Brain (organoid and tissue), 16 donors: ENCODE measurements at places on chromosomes 11 and 22.

- no peak for DNase-seq
Measured at GRCh38 chr11:60835534-60835846, 6.4 kb upstream of the CCDC86 start.

- DNase-seq: peak; percentile 55
Measured at GRCh38 chr11:102279641-102280170, 37.6 kb upstream of the BIRC3 start.

- no peak for DNase-seq
Measured at GRCh38 chr11:38163526-38163925, 1565.5 kb upstream of the RAG2 start.

GRCh38 chr22:34880662-34881061, 185.3 kb upstream of the ISX start:
- DNase-seq: no peak

DNA sequence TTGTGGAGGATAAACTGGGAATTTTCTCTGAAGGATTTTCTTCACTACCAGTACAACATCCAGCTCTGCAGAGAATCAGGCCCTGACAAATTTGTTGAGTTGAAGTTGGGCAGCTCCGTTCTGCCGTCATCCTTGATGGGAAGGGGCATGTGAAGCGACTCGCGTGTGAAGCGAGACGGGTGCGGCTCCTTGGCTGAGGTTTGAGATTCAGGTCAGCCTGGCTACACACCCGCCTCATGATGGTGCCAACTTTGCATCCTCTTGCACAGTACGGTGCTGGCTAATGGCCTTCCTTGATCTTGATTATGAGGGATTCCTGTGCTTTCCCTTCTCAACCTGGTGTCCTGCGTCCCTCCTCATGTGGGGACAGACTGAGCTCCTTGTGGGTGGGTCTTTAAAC, 19.7 kb upstream of the CDC42EP2 start:
- no peak for DNase-seq

DNA sequence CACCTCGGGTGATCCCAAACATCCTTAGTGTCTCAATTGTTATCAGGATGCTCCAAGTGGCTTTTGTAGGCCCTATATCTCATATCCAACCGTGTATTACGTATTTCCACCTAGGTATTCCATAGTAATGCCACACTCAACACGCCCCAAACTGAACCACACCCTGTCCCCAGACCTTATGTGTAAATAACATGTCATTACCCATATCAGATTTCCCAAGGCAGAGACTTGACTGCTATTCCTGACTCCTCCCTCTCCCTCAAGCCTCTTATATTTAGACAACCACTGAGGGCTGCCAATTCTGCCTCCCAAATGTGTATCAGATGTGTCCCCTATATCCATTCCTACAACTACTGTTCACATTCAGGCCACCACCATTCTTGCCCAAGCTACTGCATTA, 132.8 kb upstream of the NCAM1 start:
- DNase-seq: no peak

DNA sequence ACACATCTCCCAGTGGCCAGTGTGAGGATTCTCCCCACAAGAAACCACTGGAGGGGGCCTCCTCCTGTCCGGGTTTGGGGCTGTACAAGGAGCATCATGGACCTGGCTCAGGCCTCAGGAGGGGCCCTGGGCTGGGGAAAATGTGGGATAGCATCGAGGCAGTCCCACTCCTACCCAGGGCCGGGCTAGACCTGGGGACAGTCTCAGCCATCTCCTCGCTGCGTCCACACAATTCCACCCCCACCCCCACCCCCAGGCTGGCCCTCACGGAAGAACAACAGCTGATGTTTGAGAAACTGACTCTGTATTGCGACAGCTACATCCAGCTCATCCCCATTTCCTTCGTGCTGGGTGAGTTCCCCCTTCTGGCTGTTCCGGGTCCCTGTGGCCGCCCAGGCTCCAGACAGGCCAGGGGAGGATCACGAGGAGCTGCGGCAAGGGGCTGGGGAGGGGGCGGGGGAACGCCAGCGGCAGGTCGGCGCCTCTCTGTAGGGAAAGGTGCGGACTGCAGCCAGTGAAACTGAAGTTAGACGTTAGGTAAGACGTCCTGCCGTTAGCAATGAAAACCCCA, 4.8 kb downstream of the BEST1 start:
- DNase-seq: peak; percentile 20

- DNase-seq: no peak
Measured at GRCh38 chr11:74895340-74896116, 53.4 kb downstream of the XRRA1 start.

DNA sequence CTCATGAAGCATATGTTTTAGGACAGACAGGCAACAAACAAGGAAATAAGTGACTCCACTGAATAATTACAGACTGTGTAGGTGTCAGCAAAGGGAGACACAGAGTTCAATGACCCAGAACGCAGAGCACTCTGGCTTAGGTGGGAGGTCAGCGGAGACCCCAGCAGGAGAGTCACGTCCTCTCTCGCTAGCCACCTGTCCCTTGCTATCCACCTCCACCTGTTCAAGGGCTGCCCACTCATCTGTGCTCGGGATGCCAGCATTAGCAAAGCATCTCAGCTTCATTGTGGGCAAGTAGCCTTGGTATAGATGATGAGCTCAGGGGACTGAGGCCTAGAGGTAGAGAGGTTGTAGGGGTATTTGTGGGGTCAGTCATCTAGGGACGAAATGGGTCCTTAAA, 21.8 kb upstream of the ATXN10 start:
- DNase-seq: no peak

- DNase-seq: peak; percentile 40
Measured at GRCh38 chr11:71447791-71448256, 369 bp downstream of the DHCR7 start.

GRCh38 chr11:19689281-19690000, 23.2 kb upstream of the NAV2 start:
- DNase-seq: no peak

DNA sequence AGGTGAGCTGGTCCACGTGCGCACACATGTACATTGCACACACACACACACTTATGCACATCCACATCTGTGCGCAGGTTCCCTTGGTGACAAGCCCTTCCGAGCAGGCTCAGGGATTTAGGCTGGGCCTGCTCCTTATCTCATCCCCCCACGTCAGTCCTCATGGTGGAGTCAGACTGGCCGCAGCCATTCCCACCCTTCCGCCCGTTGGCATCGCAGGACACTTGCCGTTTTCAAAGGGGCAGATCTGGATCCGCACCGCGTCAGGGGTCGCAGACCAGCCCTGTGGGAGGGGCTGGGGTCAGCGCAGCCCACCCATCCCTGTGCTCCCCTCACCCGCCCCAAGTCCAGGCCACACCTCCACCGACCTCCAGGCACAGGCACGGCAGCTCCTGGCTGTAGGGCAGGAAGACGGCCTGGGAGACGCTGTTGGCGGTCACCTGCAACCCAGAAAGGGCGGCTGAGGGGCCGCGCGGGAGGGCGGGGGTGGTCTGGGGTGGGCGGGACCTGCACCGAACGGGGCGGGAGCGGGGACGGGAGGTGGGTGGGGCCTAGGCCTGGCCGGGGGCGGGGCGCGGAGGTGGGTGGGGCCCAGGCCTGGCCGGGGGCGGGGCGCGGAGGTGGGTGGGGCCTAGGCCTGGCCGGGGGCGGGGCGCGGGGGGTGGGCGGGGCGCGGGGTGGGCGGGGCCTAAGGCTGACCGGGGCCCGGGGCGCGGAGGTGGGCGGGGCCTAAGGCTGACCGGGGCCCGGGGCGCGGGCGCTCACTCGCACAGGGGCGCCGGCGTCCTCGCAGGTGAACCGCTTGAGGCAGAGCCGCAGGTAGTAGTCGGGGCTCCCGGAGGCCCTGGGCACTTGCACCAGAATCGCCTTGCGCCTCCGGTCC, 13.3 kb downstream of the IL17REL start:
- no peak for DNase-seq

DNA sequence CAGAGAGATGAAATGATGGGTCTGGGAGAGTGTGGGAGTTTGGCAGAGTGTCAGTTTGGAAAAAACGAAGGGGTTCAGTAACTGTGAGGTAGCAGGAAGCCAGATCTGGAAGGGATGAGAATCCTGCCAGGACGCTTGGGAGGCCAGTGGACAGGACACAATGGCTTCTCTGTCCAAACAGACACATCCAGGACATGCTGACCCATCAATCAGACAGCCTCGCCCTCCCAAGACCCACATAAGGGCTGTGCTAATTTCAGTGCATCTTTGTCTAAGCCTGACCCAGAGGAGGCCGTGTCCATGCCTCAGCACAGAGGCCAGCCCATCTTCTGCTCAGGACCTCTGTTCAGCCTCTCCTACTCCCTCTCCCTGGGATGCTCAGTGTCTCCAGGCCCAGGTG, 576.5 kb upstream of the B3GAT1 start:
- DNase-seq: no peak

- DNase-seq: peak; percentile 63
Measured at GRCh38 chr11:109783014-109783413, 310.2 kb upstream of the ZC3H12C start.

GRCh38 chr22:26887456-26887855, 230.1 kb downstream of the MIAT start:
- DNase-seq: no peak

- no peak for DNase-seq
Measured at GRCh38 chr11:108718466-108718865, 53.6 kb downstream of the DDX10 start.

DNA sequence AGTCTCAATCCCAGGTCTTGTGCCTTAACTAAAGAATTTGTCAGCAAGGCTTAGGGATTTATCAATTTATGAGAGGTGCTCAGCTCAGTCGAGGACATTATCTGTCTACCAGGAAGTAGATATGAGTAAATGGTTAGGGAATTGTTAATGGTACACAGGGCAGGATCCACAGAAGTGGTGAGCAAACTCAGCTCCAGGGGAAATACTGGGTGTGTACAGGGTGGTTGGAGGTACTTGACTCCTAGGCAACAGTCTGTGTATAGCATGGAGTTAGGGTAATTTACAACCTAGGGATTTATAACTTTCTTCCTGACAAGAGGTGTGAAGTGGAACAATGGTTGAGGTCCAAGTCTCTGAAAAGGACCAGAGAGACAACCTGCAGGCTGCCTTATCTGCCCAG, 123.4 kb upstream of the OR9Q1 start:
- DNase-seq: no peak

DNA sequence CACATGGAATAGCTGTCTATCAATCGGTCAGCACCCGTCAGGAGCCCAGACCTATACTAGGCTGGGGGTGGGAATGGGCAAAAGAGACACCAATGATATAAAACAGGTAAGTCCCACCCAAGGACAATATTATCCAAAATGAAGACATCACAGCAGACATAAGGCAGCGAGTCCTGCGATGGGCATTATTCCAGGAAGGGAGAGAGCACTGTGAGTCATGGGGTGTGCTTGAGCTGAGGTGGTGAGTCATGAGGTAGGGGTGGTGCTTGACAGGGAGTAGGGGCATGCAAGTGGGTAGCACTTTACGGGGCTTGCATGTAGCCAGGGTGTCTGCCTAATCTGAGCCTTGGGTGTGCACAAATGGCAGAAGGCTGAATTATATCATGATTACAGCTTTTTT, 605.0 kb upstream of the CADM1 start:
- no peak for DNase-seq

- no peak for DNase-seq
Measured at GRCh38 chr11:60316317-60316716, 10.7 kb upstream of the MS4A6E start.

GRCh38 chr11:1919391-1920127, at the start of gene TNNT3:
TSS of gene TNNT3 (plus strand) at chr11:1919703. CDS start at chr11:1922875, 3,172 bp downstream.
- no peak for DNase-seq

DNA sequence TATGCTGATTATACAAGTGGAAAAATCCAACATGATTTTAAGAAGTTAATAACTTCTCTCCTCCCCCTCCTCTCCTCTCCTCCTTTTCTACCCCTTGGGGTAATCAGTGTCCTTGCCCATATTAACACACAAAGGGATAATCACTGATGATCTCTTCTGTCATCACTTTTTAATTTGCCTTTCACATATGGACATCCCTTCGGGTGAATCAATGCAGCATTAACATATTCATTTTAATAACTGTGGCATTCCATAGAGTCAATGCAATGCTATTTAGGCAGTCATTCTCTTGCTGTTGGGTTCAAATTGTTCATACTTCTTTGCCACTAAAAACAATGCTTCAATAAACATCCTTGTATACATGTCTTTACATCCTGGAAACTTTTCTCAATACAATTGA, 42.9 kb upstream of the GLYATL2 start:
- no peak for DNase-seq

- no peak for DNase-seq
Measured at GRCh38 chr22:48721395-48721669, 1106.3 kb downstream of the BRD1 start.

DNA sequence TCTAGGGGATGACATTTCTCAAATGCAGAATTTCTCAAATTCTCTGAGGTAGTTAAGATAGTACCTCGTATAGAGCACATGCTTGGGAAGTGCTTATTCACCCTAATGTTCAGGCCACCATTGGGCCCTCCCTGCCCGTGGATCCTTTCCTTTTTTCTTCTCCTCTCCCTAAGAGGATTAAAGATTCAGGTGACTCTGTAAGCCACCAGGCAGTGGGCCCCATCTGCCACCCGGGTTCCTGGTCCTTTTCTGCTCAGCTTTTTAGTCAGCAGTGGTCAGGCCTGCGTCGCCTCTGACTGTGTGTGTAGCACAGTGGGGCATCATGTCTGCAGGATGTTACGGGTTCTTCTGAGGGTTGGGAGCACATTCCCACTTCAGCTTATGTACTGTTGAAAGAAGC, 7.2 kb downstream of the CEP164 start:
- DNase-seq: no peak

DNA sequence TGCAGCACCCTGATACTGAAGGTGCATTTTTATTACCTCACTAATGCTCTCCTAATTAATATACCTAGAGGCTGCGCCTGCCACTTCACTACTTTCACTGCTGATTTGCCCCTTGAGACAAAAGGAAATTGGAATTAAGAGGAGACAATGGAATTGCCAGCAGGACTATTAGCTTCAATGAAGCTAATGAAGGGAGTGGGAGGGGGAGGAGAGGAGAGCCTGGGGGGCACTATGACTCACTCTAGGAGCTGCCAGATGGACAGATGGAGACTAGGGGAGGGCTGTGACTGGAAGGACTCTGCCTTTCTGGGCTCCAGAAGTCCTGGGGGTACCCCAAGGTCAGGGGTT, 102.8 kb upstream of the DRD2 start:
- DNase-seq: peak; percentile 75

DNA sequence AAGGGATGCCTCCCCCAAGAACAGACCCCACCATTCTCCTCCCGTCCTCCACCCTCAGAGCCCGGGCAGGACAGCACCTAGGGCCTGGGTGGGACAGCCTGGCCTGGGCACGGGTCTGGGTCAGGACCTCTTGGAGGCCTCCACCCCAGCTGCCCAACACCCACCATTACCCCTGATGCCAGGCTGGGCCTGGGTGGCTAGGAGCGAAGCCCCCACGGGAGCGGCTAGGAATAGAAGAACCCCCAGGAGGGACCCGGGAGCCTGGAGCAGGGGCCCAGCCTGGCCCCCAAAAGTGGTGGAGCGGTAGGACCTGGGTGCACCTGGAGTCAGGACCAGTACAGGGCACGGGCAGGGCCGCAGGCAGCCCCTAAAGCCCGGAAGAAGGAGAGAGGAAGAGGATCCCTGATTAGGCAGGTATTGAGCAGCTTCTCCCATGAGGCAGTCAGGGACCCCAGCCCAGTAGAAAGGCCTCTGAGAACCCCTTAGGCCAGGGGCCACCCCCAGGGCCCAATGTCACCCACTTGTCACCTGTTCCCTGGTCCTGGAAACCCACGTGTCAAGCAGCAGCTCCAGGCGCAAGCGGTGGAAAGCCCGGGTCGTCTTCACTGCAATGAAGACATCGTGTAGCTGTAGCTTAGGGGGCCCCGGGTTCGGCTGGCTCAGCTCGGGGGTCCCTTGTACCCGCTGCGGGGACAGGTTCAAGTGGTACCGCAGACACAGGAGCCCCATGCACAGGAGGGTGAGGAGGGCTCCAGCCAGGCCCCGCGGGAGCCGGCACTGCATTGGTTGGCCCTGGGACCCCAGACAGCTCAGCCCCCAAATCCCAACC, 575 bp downstream of the MFNG start:
- no peak for DNase-seq
